ENCODE measurements at places on chromosomes 3 and 15.
A peak's percentile ranks its signal among the peaks of the same experiment; 100 is the strongest.

DNA sequence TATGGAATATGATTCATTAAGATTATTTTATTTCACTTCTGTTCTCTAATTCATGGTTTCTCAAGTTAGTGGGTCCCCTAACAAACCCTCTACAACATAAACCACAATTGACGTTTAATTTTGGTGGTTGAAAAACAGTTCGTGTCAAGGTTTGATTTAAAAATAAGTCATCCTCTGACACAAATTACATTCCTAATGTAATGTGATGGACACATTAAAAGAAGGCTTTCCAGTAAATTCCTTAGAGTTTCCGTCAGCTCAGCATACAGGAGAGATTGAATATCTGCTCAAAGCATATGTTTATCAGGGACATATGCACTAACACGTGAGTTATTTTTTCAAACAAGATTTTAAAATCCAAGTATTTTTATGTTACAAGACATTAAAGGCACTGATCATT is 626.5 kb upstream of the ADAMTS9 start:
- DNase-seq, result no peak

GRCh38 chr3:155334914-155335723 is 41.6 kb upstream of the STRIT1 start:
- no peak for DNase-seq

- no peak for DNase-seq
Observed at GRCh38 chr15:73684581-73685455, 635 bp downstream of the CD276 start.

DNA sequence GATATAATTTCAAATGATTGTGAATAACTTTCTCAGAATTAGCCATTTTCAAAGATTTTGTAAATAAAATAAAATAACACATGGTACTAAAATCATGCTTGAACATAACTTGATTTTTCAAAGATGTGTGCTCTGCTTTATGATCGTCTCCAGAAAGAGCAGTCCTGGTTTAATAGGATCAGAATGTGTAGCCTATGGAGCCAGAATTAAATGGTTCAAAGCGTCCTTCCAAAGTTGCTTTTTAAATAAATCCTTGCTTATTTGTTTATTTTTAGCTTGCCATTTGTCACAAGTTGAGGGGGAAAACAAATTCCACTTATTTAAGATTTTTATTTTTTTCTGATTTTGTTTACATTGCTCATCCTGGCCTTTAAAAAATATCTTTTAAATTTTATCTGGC is 123.7 kb upstream of the SPRED1 start:
- no peak for DNase-seq

DNA sequence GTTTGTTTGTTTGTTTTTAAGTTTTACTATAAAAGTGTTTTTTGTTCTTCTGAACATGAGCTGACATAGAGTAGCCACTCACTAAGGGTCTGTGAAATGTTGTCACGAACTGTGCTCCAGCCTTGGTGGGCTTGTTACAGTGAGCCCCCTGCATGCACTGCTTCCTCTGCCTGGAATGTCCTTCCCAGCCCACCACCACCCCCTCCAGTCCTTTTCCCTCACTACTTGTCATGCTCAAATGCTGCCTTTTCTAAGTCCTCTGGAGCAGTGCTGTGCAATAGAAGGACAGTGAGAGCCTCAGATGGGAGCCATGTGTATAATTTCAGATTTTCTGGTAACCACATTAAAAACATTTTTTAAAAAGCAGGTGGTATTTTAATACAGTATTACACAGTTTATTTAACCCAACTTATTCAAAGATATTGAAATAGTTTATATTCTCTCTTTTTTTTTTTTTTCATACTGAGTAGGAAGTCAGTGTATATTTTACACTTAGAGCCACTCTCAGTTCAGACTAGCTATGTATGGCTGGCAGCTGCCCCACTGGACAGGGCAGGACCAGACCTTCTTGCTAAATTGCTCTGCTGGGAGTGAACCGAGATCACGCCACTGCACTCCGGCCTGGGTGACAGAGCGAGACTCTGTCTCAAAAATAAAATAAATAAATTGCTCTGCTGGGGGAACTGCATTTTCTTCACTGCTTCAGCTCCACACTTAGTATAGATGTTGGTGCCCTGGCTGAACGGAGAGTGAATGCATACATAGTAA is 26.9 kb downstream of the MKRN2OS start:
- no peak for DNase-seq

DNA sequence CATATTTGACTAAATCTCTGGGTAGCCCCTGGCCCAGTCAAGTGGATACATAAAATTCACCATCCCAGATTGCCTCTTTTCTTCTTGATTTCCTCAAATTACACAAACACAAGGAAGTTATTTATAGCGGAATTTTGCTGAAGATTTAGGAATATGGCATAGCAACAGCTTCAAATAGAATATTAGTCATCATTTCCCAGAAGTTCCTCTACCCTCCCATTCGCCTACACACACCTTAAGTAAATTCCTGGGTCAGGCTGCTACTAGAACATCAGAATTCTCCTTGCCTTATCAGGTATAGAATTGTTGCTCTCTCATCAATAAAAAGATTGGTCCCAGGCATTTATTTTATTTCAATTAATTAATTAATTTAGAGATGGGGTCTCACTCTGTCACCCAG is 31.6 kb downstream of the MESD start:
- DNase-seq, result no peak

DNA sequence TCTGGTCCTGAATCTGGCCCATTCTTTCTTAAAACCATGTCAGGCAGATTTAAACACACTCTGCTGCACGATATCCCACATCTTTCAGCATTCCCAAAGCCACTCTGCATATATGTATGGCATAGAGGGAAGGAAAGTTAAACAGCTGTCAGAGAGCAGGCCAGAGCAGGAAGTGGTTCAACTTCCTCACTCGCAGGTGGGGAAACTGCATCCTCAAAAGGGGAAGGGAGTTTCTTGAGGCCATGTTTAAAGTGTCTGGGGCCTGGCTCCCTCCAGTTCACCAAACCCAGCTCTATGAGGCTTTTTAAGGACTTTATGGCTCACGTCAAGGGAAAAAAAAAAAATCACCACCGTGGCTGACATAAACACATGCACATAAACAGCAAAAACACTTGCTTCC is 123.1 kb downstream of the OPA1 start:
- DNase-seq, result no peak

- no peak for DNase-seq
Observed at GRCh38 chr15:66855041-66855440, 153.0 kb downstream of the SMAD6 start.

- no peak for DNase-seq
Observed at GRCh38 chr3:139357899-139358298, 14.1 kb downstream of the MRPS22 start.

DNA sequence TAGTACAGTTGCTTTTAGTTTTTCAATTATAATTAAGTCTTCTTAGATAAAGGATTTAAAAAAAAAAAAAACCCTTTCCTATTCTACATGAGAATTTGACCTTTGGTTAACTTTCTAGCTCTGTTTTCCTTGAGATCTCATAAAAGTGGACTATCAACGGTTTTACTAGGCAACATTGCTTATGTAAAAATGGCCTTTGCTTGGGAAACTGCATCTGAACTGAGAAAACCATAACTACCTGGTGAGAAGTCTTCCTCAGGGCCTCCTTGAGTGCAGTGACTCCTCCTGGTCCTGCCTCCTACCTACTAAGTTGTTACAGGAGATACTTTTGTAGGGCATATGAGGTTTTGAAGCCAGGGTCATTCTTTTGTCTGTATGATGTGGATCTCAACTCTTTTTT is 42.1 kb upstream of the ACVR2B start:
- no peak for DNase-seq

- no peak for DNase-seq
Observed at GRCh38 chr3:23084367-23084766, 118.8 kb upstream of the UBE2E2 start.

- no peak for DNase-seq
Observed at GRCh38 chr15:33994005-33994615, 25.8 kb downstream of the CHRM5 start.

GRCh38 chr3:106809623-106810299 is 567.5 kb upstream of the CCDC54 start:
- DNase-seq, result no peak

GRCh38 chr3:129934234-129935123 is 40.0 kb upstream of the TRH start:
- no peak for DNase-seq

- DNase-seq, result no peak
Observed at GRCh38 chr3:69343875-69344274, 42.0 kb downstream of the FRMD4B start.

- DNase-seq, result no peak
Observed at GRCh38 chr15:63879995-63880394, 46.2 kb upstream of the HERC1 start.

DNA sequence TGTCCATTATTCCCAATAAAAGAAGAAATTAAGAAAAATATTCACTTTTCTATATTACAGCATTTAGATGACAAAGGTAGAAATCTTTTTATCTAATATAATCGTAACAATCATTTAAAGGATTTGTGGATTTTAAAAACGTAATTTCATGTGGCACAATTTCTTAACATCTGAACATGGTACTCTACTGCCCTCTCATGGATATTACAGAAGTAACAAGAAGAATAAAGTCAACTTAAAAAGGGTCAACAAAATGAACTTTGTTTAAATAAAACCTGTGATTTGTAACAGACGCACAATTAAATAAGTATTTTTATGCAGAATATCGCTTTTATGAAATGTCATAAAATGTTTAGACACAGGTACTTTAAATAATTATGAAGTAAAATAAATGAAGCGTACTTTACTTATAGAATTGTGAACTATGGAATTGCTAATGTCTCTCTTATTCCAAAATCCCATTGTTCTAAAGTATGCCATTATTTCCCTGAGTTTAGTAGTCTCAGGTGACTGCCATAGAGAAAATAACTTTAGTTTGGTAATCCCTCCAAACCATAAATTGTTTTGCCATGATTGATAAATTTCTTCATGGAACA is 366.8 kb upstream of the ZNF385D start:
- DNase-seq, result no peak

DNA sequence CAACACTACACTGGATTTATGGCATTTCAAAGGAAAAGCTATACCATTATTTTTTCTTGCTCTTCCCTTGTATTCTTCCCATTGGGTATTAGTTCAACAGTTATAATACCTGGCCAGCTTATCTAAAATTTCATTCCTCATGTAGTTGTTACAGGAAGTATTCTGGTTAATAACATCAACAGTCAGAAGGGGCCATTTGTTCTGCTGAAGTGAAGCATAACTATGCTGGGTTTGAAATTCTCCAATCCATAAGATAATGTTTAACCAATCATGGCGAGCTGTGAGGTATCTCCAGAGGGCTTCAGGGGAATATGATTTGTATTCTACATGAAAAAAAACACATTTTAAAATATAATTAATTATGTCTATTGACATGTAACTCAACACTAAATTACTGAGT is 43.4 kb downstream of the SPG11 start:
- no peak for DNase-seq

- no peak for DNase-seq
Observed at GRCh38 chr3:64575211-64575844, 112.5 kb downstream of the ADAMTS9 start.

- peak; percentile 38 for DNase-seq
Observed at GRCh38 chr3:14467814-14468620, 65.6 kb downstream of the SLC6A6 start.

DNA sequence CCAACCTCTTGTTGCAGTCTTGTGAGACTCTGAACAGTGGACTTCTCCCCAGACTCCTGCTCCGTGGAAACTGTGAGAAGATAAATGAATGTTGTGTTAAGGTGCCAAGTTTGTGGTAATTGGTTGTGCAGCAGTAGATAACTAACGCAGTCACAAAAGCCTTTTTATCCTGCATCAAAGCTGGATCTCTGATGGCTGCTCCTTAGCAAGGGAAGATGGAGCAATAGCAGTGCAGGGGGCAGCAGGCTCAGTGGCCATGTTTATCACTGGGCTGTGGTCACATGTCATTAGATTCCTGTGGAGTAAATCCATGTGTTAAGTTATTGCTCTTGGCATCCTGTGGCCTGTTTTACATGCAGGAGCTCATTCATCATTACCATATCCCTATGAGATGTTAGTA is 13.5 kb downstream of the CMTM7 start:
- DNase-seq, result no peak

DNA sequence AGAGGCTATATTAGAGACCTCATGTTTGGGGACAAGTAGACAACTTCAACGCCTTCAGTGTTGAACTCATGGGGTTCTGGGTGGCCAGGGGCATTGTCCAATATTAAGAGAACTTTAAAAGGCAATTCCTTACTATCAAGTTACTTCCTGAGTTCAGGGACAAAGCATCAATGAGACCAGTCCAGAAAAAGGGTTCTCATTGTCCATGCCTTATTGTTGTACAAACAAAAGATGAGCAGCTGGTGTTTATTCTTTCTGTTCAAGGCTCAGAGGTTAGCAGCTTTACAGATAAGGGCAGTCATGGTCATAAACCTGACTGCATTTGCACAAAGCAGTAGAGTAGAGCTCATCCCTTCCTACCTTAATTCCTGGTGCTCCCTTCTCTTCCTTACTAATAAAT is 18.5 kb upstream of the PDHB start:
- DNase-seq, result no peak

DNA sequence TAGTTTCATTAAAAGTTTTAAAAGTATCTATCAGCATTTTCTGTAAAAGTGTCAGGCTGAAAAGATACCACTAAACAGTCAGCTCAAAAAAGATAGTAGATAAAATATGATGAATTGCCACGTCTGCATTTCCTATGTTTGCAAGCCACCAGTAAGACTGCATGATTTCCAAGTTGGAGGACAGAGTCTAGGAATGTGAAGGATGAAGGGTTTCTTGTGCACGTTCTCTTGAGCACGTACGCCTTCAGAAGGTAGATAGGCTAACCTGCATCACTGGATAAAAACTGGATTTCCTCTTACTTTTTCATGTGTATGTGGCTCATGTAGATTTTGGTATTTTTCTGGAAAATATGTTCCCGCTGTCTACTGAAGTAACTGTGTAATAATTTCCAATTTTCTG is 9.9 kb upstream of the SEMA6D start:
- DNase-seq, result no peak

- no peak for DNase-seq
Observed at GRCh38 chr15:78536134-78536533, 4.1 kb upstream of the PSMA4 start.

DNA sequence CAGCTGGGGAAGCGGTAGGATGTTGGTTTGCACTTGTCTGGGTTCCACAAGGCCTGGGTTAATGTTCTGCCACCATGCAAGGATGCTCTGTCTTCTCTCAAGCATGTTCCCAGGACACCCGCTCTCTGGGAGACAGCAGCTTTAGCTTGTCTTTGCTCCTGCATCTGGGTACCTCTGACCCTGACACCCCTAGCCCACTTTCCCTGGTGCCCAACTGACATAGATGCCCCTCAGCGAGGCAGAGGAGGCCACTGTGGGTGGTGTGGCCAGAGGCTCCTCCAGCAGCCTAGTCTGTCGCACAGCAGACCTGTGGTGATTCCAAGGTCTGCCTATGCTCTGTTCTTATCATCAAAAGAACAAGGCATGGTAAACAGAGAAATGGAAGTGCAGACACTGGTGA is 83.6 kb upstream of the ALDH1L1 start:
- DNase-seq, result no peak

DNA sequence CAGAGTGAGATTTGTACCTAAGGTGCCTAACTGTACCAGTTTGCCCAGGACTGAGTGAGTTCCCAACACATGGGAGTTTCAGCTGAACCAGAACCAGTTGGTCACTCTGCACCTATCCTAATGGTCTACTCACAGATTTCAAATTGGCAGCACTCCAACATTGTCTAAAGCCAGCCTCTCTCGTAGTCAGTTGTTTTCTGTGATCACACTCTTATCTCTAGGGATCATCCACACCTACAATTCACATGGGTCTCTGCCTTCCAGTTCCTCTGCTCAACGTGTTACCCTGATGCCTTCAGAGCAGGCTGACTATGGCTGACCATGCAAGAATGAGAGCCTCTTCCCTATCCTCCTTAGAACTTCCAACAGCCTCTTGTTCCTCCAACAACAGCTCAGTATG is 624.8 kb downstream of the NTRK3 start:
- DNase-seq, result no peak

Data from naive thymus-derived CD8-positive, alpha-beta T cell (primary cell).